ENCODE measurements at places on chromosomes 1 and 21.

DNA sequence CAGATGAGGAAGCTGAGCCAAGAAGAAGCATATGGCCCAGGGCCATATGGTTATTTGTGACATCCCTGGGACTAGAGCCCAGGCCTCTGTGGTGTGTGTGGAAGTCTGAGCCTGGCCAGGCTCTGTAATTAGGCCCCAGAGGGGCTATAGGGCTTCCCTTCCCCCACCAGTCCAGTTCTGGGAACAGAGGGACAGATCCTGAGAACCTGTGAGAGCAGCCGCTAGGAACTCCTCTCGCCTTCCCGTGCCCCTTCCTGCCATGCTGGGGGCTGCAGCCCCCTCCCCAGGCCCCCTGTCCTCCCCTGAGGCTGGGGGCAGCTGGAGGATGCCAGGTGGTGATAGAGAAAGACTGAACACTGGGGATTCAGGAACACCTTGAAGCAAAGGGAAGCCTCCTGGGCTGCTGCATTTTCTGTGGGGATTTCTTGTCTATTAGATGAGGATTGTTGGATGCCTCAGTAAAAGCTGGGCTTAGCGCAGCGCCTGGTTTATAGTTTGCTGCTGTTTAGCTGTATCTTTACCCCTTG is 33.3 kb downstream of the COQ8A start:
- DNase-seq: no peak

GRCh38 chr21:38916214-38916964 is 110.7 kb downstream of the ETS2 start:
- DNase-seq: no peak

GRCh38 chr1:202501281-202501680 is 152.8 kb downstream of the PPP1R12B start:
- peak; percentile 71 for DNase-seq

- no peak for DNase-seq
Observed at GRCh38 chr1:181779343-181779742, 282.2 kb downstream of the ZNF648 start.

DNA sequence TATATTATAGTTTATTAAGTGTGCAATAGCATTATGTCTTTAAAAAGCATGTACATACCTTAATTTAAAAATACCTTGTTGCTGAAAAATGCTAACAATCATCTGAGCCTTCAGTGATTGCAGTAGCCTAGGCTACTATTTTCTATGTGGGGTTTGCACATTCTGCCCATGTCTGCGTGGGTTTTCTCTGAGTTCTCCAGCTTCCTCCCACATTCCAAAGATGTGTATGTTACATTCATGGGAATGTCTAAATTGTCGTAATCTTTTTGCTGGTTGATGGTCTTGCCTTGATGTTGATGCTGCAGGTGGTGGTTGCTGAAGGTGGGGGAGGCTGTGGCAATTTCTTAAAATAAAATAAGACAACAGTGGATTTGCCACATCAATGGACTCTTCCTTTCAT is 12.5 kb downstream of the AADACL3 start:
- no peak for DNase-seq

DNA sequence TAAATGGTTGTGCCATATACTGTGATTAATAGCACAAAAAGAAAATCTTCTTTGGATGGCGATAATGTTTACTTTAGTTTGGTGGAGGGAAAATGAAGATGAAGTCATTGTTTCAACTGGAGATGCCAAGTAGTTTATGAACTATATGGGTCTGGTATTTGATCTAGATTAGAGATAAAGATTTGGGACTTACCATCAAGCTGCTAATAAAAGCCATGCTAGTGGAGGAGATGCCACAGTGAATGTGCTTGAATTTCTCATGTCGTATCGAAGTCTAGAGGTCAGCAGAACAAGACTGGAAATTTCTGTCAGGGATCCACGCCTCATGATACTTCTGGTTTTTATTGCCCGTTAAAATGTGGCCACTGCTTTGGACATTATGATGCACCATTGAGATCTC is 742.0 kb downstream of the NCAM2 start:
- DNase-seq: no peak

DNA sequence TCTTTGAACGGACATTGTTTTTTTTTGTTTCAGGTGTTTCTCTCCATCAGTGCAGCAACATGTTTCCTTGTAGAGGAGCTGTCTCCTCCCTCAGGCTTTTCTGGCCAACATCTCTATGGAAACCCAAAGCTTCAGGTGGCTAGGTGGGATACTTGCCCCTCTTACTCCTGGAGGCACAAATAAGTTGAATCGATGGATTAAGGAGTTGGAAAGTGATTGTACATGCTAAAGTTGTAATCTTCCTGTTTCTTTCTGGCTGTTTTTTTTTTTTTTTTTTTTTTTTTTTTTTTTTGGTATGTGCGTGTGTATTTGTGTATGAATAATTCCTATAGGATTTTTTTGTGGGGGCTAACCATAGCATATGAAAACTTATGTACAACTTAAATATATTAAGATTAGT is 10.6 kb downstream of the USP25 start:
- no peak for DNase-seq

DNA sequence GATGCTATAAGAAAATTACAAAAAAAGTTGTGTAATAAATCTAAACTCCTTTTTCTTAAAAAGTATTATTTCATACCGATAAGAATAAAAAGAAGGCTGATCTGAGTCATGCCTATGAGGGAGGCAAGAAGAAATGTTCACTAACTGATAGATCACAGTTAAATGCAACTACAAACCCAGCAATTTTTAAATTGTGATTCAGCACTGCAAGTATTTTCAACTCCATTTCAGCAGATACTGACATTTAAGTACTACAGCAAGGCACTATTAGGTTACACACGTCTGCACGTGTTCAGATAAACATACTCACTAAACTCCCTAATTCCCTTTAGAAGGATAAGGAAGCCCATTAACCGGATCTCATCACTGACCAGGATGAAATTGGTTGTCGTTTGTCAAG is 213.3 kb upstream of the ZRANB2 start:
- DNase-seq: no peak

DNA sequence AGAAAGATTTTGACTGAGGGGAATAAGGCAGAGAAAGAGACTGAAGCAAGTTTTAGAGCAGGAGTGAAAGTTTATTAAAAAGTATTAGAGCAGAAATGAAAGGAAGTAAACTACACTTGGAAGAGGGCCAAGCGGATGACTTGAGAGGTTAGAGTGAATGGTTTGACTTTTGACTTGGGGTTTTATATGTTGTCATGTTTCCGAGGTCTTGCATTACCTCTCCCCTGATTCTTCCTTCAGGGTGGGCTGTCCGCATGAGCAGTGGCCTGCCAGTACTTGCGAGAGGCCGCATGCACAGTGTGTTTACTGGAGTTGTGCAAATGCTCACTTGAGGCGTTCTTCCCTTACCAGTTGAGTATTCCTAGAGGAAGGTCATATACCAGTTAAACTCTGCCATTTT is 13.0 kb upstream of the DENND2D start:
- DNase-seq: no peak

- peak; percentile 50 for DNase-seq
Observed at GRCh38 chr1:36125129-36125991, at the start of gene COL8A2. Gene COL8A2, minus strand, starts transcription at chr1:36125222. Its CDS starts 24,980 bp downstream, at chr1:36100242.

GRCh38 chr1:163231385-163231784 is 28.7 kb upstream of the RGS5 start:
- DNase-seq: no peak

GRCh38 chr1:91885213-91885715 is 687 bp downstream of the TGFBR3 start:
- DNase-seq: no peak

DNA sequence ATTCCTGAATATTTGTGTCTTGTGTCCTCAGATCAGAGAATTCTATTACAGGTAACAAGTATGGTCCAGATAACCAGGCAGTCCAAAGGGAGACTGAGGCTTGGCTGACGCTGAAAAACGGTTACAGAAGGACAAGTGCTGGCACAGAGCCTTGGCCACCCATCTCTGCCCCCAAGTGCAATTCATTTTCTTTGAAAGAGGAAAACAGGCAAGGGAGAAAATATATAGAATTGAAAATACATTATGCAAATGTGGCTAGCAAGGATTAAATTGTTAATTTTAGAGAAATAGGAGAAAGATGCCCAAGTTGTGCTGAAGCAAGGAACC is 1.2 kb downstream of the SORT1 start:
- DNase-seq: no peak

DNA sequence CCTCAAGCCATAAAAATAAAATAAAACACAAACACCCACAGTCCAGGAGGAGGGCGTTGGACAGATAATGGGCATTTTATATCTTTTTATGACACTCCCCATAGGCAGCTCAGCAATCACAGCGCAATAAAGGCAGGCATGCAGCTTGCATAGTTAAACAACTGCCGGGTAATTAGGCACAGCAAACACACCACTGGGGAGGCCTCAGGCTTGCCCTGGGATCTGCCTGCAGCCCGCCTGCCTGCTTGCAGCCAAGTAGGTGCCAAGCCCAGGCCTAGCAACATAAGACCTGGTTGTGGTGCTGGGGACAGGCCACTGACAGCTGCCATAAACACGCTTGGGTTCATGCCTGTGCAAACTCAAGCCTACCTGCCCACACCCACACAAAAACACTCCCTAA is 54.2 kb downstream of the DMAP1 start:
- DNase-seq: no peak

DNA sequence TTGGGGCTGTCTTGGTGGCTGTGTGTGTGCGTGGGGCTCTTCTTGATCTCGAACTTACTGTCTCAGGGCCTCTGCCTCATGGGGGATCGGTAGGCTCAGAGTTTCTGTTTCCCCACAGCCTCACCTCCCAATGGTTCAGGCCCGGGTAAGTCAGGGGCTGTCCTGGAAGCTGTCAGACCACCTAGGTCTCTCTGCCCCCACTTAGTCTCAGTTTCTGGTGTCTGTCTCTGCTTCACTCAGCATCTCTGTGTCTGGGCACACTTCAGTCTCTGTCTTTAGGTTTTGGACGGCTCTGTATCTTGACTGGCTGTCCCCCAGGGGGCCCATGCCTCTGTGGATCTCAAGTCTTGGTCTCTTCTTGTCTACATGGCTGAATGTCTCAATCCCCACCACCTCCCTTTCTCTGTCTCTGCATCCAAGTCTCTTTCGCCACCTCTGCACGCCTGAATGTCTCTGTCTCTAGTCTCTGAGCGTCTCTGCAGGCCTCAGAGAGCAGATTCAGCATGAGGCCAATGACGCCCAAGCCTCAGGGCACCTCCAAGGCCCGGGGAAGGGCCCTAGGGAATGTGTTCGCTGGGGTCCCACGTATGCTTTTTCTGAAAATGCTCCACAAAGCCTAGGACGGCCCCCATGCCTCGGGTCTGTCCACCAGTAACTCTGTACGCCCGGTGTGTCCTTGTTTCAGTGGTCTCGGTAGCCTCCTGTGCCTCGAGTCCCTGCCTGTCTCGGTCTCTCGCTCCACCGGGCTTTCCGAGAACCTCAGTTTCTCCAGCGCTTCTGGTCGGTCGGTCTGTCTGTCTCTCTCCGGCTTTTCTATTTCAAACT is 818 bp downstream of the FHL3 start:
- peak; percentile 48 for DNase-seq

- no peak for DNase-seq
Observed at GRCh38 chr1:48175116-48175515, 47.4 kb upstream of the SLC5A9 start.

DNA sequence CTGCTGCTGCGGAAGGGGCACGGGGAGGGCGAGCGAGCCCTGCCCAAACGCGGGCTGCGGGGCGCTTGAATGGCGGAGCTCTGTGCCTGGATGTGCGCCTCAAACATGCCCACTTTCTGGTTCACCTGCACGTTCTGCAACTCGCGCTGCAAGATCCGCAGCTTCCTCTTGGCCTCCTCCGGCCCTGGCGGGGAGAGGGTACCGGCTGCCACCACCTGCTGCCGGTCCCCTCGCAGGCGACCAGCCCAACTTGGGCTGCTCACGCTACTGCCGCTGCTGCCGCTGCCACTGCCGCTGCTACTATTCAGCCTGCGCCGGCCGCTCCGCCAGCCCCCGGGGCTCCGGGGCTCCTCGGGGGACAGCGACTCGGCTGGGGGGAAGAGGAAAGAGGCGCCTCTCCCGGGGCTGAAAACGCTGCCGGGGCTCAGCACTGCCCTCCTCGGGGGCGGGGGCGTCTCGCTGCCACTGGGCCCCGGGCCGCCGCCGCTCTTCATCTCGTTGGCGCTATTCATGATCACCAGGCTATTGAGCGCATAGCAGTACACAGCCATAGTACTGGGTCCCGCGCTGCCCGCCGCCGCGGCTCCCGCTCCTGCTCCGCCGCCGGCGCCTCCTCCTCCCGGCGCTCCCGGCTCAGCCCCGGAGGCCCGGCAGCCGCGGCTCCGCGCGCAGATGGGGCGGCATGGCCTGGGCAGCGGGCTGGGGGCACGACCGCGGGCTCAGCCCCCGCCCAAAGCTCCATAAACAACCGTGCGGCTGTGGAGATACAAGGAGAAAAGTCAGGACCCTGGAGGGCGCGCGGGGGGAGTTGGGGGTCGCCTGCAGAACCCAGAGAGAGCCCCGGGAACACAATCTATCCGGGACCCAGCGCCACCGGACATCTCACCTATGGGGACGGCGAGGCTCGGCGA is 1.9 kb downstream of the ITPKB start:
- DNase-seq: peak; percentile 79

GRCh38 chr1:94670273-94670672 is 128.7 kb upstream of the F3 start:
- DNase-seq: no peak

DNA sequence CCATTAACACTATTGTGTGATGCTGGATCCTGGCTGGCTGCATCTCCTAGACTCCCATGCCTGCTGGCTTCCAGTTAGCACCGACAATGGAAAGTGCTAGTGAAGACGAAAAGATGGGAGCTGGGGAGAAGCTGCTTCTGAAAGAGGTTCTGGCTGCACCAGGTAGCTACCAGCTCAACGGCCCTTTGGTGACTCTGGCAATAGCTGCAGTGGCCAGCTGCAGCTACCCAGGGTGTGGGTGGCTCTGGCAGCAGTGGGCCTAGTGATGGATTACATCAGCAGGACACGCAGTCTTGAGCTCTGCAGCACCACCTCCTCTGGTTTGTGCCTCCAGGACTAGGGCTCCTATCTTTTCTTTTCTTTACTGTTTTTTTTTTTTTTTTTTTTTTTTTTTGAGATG is 662.6 kb downstream of the MATN1 start:
- DNase-seq: no peak

- DNase-seq: no peak
Observed at GRCh38 chr1:154861607-154862094, 8.4 kb downstream of the KCNN3 start.
